PC-3 (cell line): ENCODE measurements at places on chromosomes 11 and 22. TPM values are rescaled to one million over a fixed set of nuclear protein-coding genes. Genes with fewer than 3 reads are reported as not detected.

GRCh38 chr11:41177791-41178190, 281.7 kb downstream of the LRRC4C start:
- no peaks in the 10 kb centered on the region for H3K4me1 ChIP-seq
- DNase-seq: no peak
- no peaks in the 10 kb centered on the region for H3K36me3 ChIP-seq
- no peaks in the 10 kb centered on the region for H3K27me3 ChIP-seq
- no peak overlapping the region for H3K4me3 ChIP-seq
- no peak overlapping the region for H3K27ac ChIP-seq

GRCh38 chr11:17611503-17612220, 64.6 kb downstream of the OTOG start:
- H3K4me1 ChIP-seq: no peaks in the 10 kb centered on the region
- H3K36me3 ChIP-seq: no peaks in the 10 kb centered on the region
- H3K27ac ChIP-seq: no peak overlapping the region
- no peak for DNase-seq
- peaks cover 31% of the 10 kb centered on the region for H3K27me3 ChIP-seq

- no peaks in the 10 kb centered on the region for H3K36me3 ChIP-seq
- no peak overlapping the region for H3K4me3 ChIP-seq
- H3K27ac ChIP-seq: no peak overlapping the region
- DNase-seq: no peak
Observed at GRCh38 chr22:44407987-44408828, 89.8 kb downstream of the RTL6 start.

Gene BTBD18
- total RNA-seq: not detected in 2 replicates

Gene LRRC55
- not detected in 2 replicates for total RNA-seq

Gene PLAAT2
- total RNA-seq: 3.0 and 5.6 TPM in 2 replicates

Gene CDC45
- 70.9 and 77.1 TPM in 2 replicates for total RNA-seq

Gene SLC1A2
- 0.18 TPM in 1 of 2 replicates, not detected in the other for total RNA-seq

Gene APLNR
- not detected in 2 replicates for total RNA-seq
